ENCODE measurements at places on chromosomes 16 and 17.
A peak's percentile ranks its signal among the peaks of the same experiment; 100 is the strongest.

GRCh38 chr16:10494343-10495030 is 85.9 kb downstream of the EMP2 start:
- no peak for DNase-seq

DNA sequence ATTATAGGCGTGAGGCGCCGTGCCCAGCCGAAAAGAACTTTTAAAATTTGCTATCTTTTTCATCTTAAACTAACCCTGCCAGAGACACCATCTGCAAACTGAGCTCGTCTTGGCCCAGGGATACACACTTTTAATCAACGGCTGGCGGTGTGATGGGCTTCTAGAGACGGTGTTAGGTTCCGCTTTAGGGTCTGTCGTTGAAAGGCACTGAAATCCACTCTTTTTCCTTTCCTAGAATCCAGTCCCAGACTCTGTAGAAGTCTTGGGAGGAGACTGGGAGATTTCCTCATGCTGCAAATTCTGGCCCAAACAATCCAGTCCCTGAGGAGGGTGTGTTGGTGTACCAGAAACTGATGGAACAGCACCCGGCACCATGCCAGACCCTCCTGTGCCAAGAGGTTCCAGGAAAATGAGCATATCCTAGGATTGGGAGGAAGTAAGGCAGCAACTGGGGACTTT is 52.0 kb upstream of the TEX2 start:
- DNase-seq: peak; percentile 92

DNA sequence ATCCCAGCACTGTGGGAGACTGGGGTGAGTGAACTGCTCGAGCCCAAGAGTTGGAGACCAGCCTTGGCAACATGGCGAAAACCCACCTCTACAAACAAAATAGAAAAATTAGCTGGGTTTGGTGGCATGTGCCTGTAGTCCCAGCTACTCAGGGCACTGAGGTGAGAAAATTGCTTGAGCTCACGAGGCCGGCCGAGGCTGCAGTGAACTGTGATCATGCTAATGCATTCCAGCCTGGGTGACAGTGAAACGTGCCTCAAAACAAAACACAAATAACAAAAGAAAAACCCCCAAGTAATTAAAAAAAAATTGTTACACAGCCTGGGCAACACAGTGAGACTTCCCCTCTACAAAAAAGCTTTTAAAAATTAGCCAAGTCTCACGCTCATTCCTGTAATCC is 5.0 kb downstream of the CCDC47 start:
- DNase-seq: no peak

DNA sequence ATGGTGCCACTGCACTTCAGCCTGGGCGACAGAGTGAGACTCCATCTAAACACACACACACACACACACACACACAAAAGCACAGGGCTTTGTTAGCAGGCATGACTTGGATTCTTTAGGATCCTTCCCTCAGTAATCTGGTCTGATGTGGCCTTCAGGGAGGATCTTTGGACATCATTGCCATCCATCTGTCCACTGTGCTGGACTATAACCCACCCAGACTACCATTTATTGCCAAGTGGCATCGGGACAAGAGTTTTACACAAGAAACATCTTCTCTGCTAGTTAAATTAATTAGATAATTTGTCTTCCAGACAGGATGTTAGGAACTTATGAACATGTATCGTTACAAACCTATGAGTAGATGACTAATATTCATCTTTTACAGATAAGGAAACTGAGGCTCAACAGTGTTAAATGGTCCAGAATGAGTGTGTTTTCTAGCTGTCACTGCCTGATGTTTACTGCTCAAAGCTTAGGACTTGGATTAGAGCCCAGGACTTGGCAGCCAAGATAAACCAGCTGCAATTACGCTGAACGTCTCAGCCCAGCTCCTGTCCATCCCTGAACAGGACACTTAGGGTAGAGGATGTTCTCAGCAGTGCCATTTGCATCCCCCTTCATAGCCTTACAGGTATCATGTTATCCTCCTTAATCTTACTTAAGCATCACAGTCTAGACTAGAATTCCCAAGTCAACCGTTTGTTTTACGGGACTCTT is 285.8 kb downstream of the WWOX start:
- no peak for DNase-seq

- DNase-seq: peak; percentile 59
These were observed 2.2 kb upstream of the NTN3 start for GRCh38 chr16:2468725-2469398.

- no peak for DNase-seq
These were observed 228.7 kb upstream of the ASIC2 start for GRCh38 chr17:33521784-33522183.

DNA sequence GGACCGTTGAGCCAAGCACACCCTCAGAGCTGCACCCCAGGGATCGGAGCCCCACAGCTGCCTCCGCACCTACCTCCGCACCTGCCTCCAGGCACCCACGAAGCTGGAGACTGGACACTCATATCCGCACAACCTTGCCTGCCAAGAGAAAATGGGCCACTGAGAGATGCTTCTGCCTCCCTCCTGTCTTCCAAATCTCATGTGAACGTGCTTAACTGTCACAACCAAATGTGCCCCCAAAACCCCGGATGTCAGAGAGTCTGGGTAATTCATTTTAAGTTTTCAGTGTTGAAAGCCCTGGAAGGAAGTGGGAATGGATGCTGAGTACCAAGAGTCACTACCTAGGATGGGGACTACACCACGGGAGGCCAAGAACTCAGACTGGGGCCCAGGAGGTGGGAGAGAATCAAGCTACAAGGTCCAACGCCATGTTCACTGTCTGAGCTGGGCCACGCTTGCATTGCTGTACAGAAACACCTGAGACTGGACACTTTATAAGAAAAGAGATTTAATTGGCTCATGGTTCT is 49.5 kb upstream of the MEAK7 start:
- no peak for DNase-seq

DNA sequence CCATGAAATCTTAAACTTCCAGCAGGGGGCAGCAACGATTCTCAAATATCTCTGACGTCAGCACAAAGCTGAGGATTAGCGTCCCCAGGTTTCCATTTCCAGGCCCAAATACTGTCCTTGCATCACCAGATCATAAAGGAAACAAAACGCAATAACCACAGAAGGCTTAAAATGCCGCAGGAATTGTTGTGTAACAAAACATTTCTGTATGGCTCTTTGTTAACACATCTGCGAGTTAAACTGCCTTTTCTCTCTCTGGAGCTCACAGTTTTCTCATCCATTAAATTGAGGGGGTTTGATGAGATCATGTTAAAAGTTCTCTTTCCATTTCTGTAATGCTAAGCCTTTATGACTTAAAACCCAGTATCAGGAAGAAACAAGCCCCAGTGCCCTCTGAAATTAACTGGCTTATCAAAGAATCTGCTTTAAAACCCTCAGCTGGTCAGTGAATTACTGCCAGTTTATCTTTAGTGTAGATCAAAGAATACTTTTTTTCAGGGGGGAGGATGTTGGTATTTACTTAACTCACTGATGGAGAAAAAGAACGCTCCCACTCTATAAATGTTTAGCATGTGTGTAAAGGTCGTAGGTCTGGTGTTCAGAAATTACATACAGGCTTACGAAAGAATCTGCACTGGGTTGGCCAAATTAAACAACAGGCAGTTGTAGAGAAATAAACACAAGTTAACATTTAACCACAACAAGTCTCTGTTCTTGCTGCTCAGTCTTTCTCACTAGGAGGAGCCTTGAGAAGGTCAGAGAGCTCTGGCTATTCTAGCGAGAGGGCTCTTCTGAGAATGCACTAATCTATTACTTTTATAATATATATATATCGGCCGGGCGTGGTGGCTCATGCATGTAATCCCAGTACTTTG is 10.6 kb upstream of the TERF2 start:
- peak; percentile 84 for DNase-seq

GRCh38 chr16:73086108-73086507 is 38.2 kb upstream of the ZFHX3 start:
- no peak for DNase-seq
